ENCODE measurements at places on chromosomes 6 and 20.

GRCh38 chr20:15703171-15703911, 869.9 kb downstream of the KIF16B start:
- DNase-seq = no peak

DNA sequence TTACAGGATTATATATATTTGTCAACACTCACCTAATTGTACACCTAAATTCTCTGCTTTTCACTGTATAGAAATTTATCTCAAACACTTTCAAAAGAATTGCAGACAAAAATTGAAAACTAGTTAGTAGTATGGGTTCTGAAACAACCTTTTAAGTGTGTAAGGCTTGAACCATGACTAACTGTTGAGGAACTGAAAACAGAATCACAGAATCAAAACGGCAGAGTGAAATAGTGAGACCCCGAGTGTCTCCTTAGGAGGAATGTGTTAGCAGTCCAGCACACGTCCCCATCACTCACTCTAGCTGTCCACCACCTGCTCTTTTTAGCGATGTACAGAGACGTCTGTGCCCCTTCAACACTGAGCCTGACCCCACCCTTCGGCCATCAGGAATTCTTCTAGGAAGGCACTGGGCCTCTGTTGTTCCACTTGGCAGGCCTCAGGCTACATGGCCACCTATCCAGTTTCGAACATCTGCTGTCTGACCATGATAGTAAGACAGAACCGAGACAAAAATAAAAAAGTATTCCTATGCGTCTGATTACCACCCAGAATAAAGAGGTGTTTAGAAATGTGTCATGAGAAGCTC, 227.4 kb downstream of the C6orf118 start:
- DNase-seq = no peak

DNA sequence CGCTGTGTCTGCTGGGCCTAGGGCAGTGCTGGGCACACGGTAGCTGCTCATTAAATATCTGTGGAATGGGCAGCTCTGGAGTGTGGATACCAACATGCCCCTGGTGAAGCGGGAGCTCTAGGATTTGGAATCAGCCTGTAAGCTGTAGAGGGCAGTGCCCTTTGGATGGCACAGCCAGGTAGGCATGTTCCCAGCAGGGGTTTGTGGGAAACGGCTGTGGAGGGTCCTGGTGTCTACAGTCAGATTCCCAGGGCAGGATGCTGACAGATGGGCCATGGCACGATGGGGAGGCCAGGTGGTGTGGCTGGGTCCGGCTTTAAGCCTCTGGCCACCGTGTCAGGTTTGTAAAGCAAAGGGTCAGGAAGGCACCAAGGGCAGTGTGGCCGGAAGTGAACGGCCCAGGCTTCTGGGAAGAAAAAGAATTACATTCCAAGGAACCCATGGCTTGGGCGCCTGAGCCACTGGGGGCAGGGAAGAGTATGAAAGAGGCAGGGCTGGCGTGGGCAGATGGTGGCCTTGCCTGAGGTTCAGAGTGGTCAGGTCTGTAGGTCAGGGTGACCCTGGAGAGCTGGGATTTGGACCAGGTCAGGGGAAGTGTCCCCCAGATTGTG, 44.8 kb downstream of the UBE2V1 start:
- no peak for DNase-seq

- no peak for DNase-seq
These were observed 180.0 kb downstream of the TMEM242 start for GRCh38 chr6:157143171-157143889.

DNA sequence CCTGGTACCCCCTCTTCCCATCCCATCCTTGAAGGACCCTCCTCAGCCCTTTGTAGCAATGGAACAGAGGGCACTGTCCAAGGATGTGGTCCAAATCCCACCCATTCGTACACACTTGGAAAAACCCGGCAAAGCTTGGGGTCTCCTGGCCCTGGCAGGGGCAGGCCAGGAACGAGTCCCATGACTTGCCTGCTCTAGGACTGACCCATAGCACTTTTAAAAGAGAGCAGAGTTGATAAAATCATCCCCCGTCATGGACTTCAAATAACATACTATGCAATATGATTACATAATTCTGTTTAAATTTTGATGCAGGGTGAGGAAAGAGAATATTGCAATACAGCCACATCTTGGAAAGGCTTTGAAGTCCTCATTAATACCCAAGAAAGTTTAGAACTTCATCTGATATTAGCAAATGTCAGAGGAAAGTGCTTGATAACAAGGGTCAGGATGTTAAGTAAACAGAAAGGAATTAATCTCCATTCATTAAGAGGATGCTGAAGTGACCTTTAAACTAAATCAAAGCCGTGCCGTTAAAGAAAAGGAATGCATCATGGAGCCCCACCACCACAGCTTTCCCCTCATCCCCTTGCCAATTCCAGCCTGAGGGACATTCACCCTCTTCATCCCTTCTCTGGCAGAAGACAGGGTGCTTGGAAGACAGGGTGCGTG, 60.7 kb upstream of the NXT1 start:
- DNase-seq = no peak

GRCh38 chr6:67757465-67758033, 877.5 kb upstream of the ADGRB3 start:
- no peak for DNase-seq

DNA sequence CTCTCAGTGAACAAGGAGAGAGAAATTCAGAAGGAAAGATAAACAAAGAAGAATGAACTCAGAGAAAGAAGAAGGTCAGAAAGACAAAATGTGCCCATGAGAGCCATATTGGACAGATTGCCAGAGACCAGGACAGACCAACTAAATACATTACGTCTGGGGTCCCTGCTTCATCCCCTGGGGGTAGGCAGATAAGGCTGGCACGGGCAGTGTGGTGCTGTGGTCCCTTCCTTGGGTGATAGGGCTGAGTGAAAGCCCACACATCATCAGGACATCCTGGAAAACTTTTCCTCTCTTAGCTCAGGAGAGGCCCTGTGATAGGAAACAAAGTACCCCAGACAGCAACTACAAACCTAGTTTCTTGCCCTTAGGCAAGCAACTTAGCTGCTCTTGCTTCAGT, 13.2 kb upstream of the ARMC12 start:
- DNase-seq = no peak

DNA sequence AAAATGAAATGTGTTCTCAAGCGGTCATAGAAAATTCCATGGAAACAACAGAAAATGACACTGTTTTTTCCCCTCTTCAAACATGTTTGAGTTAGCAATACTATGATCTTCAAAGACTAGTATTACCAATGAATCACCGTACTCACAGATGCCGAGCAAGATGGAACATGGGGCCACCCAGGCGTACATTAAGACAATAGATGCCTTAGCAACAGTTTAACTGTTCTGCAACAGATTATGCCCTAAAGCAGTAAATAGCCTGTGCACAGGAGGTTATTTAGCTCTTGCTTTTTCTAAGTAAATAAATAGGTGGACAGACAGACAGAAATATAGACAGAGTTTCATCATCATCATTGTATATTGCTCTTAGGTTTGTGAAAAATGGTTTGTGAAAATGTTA, 284.0 kb upstream of the DEFB112 start:
- no peak for DNase-seq

DNA sequence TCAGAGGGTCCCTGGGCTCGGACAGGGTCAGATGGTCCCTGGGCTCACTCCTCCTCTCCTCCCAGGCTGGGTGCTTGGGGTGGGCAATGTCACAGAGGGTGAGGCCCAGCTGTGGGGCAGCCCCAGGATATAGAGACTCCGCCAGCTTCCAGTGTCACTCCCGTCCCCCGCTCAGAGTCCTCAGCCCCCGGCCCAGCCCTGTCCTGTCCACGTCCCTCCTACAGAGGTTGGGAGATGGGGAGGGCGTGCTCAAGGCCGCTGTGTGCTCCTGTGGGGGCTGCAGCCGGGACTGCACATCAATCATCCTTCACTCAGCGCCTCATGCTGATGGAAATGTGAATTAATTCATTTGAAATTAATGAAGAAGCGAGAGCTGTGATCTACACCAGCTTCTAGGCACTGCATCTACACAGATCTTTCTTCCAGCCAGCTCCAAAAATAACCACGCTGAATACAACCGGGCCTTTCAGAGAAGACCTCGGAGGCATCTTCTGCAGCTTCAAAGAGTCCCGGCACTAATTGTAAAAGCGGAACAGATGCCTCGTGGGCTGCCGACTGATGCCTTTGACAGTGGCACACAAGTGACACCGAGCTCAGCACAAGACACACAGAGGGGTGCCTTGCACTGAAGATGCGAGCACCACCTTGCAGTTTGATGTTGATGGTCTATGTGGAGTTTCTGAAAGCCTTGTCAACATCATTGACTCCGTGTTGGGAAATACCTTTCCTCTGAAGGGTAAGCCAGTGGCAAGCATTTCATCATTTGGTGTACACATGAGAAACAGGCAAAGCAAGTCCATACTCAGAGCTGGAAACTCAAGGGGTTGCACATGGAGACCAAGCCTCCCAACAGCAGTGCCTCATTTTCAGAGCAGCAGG, 39.3 kb downstream of the DACT2 start:
- no peak for DNase-seq

- DNase-seq = no peak
These were observed 166.0 kb downstream of the ARID1B start for GRCh38 chr6:156943166-156943565.
